ENCODE measurements at places on chromosomes 5 and 9.

- DNase-seq, result no peak
Observed at GRCh38 chr9:90394871-90395270, 247.8 kb downstream of the DIRAS2 start.

DNA sequence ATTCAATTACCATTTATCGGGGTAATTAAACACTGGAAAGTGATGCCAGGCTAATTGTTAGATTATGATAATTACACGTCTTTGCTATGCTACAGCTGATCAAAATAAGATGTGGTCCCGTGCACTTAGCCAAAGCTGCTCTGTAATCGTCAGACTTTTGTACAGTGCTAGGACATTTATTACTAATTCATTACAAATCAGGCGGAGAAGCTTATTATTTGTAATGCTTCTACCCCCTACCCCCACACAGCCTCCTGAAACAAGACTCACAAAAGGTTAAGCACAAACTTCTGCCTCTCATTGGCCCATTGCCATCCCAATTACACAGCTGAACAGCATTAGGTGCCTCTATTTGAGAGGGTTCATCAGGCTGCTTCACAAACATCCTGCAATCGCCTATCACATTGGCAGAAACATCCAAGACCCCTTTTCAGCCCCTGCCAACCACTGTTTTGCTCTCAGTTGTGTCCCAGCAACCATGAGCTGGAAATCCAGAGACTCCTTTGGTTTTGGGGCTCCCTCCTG lies 232.7 kb downstream of the EFNA5 start:
- DNase-seq, result no peak

DNA sequence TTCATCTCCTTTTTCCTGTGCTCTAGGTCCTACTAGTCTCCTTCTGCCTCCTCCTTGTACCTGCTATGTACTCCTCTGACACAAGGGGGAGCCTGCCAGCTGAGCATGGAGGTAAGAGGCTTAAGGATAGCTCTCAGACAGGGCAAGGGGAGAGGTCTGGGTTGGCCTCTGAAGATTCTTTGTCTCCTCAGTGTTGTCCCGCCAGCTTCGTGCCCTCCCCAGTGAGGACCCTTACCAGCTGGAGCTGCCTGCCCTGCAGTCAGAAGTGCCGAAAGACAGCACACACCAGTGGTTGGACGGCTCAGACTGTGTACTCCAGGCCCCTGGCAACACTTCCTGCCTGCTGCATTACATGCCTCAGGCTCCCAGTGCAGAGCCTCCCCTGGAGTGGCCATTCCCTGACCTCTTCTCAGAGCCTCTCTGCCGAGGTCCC lies 3.8 kb downstream of the CREB3 start:
- DNase-seq, result no peak

- no peak for DNase-seq
Observed at GRCh38 chr9:88258024-88258423, 119.7 kb upstream of the SPATA31C2 start.

GRCh38 chr9:133333566-133333965 lies 2.4 kb downstream of the SURF6 start:
- DNase-seq, result no peak

GRCh38 chr9:111957856-111958631 lies 61.4 kb downstream of the UGCG start:
- no peak for DNase-seq

GRCh38 chr9:3509926-3510325 lies 15.9 kb downstream of the RFX3 start:
- no peak for DNase-seq

GRCh38 chr9:120931231-120932085 lies 4.9 kb upstream of the TRAF1 start:
- DNase-seq, result peak; percentile 52

DNA sequence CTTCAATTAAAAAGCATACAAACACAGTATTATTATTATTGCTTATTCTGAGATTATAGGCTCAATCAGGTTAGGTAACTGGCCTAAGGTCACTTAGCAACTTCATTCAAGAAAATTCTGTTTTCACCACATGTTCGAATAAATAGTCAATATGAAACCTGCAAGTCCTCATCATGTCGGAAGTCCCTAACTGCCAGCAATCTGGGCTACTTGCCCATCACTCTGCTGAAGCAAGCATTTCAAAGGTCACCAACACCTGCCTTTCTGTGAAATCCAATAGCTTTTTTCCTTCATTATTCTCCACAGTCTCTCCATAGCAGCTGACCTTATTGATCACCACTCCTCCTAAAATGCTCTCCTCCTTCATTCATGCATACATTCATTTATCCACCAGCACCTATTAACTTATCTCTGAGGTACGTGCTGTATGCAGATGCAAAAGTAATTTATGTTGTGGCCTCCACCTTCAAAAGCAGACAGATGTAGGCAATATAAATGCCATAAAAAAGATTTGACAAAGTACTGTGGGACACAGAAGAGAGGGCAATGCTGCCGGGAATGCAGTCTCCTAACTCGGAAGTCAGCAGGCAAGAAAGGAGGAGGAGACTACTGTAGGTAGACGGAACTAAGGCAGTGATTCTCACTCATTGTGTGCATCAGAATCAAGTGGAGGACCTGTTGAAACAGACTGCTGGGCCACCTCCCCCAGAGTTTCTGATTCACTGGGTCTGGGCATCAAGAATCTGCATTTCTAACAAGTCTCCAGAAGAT lies 310.9 kb downstream of the BNC2 start:
- DNase-seq, result no peak

- DNase-seq, result no peak
Observed at GRCh38 chr5:67160985-67161384, 35.6 kb downstream of the CD180 start.

- DNase-seq, result no peak
Observed at GRCh38 chr5:55853818-55854217, 2.7 kb downstream of the IL31RA start.

DNA sequence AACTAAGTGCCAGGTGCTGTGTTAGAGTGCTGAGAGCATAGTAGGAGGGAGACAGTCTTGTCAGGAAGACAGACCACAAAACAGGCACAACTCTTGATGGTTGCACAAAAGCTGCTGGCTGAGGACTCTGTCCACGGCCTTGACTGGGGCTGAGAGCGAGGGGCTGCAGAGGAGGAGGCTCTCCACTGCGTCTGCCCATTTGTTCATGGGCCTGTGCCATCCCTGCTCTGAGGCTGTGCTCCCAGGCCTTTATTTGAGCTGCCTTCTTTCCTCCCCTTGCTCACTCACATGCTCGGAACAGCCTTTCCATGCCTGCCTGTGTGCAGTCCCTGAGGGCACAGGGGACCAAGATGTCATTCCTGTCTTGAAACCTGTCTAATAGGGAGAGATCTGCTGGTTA lies 147.8 kb downstream of the CACNA1B start:
- DNase-seq, result no peak

GRCh38 chr5:119411361-119412278 lies 40.7 kb upstream of the HSD17B4 start:
- DNase-seq, result peak; percentile 29

DNA sequence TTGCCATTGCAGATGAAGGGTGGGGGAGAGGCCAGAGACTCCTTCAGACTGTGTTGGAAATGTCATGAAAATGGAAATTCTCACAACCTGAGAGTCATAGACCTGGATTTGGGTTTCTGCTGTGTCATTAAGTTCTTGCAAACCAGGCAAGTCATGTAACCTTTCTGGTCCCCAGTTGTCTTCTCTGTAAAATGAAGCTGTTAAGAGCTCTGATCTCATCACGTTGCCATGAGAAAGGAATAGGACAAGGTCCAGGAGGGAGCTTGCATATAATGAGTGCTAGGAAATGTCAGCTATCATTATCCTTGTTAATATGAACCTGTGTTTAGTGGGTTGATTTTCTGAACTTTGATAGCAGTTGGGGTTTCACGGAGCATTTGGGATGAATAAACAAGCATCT lies 59.1 kb downstream of the FGF1 start:
- DNase-seq, result no peak

DNA sequence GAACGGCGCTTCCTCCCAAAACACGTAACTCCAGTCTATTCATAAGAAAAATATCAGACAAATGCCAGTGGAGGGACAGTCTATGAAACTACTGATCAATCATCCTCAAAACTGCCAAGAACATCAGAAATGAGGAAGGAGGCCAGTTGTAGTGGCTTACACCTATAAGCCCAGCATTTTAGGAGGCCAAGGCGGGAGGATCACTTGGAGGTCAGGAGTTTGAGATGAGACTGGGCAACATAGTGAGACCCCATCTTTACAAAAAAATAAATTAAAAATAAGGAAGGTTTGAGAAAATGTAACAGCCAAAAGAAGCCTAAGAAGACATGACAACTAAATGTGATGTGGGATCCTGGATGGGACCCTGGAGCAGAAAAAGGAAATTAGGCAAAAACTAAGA lies 58.9 kb upstream of the MIER3 start:
- DNase-seq, result no peak

- DNase-seq, result no peak
Observed at GRCh38 chr5:153537207-153537606, 46.7 kb downstream of the GRIA1 start.

DNA sequence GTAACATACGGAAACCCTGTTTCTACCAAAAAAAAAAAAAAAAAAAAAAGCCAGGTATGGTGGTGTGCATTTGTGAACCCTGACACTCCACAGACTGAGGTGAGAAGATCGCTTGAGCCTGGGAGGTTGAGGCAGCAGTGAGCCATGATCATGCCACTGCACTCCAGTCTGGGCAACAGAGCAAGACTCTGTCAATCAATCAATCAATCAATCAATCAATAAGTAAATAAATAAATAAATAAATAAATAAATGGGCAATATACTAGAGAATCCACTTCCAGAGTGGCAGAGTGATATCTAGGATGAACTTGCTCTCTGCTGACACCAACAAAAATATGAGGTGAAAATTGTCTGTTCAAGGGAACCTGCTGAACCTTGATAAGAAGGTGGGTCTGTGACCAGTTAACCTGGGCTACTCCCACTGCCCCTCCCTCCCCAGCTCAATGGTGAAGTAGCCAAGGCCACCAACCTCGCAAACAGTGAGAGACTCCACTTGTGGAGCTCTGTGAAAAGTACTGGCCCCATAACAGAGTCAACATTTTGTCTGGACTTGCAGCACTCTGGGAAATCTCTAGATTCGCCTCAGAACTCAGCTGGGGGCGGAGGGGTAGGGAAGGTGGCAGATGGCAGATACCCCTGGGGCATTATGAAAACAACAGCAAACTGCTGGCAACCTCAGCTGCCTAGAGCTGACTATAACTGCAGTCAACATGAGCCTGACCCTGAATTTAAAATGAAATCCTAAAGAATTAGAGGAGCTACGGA lies 163.7 kb downstream of the ROR2 start:
- DNase-seq, result no peak

- no peak for DNase-seq
Observed at GRCh38 chr5:31412324-31412723, 119.6 kb downstream of the DROSHA start.

GRCh38 chr9:96383165-96383942 lies at the start of gene SLC35D2:
Gene SLC35D2, minus strand, starts transcription at chr9:96383711. Its CDS starts 77 bp downstream, at chr9:96383634.
- DNase-seq, result no peak

- no peak for DNase-seq
Observed at GRCh38 chr5:127650649-127651048, 1.8 kb downstream of the CTXN3 start.

DNA sequence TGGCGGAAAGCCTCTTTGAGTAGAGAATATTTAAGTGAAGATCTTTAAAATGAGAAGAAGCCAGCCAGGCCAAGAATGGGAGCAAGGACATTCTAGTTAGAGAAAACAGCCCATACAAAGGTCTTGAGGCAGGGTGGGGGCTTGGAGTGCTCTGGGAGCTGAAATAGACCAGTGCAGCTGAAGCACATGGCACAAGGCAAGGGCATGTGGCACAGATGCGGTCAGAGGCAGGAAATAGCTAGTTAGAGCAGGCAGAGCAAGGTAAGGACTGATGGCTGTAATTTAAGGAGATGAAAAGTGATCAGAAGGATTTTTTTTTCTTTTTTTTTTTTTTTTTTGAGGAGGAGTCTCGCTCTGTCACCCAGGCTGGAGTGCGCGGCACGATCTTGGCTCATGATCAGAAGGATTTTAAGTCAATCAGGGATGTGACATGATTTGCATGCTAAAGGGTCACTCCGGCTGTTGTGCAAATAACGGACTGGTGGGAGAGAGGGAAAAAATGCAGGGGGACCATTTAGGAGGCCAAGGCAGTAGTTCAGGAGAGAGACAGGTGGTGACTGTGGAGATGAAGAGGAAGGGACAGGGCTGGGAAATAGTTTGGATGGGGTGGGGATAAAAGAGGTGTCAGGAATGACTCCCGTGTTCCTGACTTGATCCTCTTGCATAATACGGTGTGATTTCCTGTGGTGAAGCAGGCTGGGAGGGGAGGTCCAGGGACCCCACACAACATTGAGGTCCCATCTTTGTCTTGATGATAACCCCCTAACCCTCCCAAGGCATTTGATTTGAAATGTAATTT lies 207.6 kb downstream of the HSPA4 start:
- no peak for DNase-seq

DNA sequence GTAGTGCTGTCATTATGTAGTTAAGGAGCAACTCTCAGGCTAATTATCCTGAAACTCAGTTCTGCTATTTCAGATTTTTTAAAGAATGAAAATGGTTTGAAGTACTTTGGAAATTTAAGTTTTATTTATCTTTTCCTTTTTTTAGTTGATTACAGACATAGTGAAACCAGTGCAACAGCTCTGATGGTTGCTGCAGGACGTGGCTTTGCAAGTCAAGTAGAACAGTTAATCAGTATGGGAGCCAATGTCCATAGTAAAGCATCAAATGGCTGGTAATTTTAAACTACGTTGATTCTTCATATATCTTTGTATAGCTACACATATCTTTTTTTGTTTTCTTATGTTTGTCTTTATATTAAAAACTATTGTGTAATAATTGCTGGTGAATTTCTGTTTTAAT lies 34.9 kb downstream of the YTHDC2 start:
- no peak for DNase-seq

Measured in activated CD8-positive, alpha-beta memory T cell treated with anti-CD3 and anti-CD28 coated beads for 4 hours (primary cell).